ENCODE measurements at places on chromosomes 4 and X.

- DNase-seq = no peak
Measured at GRCh38 chr4:8675383-8675782, 82.8 kb downstream of the CPZ start.

- DNase-seq = no peak
Measured at GRCh38 chr4:165355900-165356300, 22.9 kb upstream of the CPE start.

- no peak for DNase-seq
Measured at GRCh38 chr4:89364541-89364940, 56.9 kb upstream of the GPRIN3 start.

GRCh38 chrX:72060196-72060920 lies 71.4 kb downstream of the RTL5 start:
- no peak for DNase-seq

- DNase-seq = no peak
Measured at GRCh38 chr4:66955784-66956183, 589.5 kb downstream of the CENPC start.

DNA sequence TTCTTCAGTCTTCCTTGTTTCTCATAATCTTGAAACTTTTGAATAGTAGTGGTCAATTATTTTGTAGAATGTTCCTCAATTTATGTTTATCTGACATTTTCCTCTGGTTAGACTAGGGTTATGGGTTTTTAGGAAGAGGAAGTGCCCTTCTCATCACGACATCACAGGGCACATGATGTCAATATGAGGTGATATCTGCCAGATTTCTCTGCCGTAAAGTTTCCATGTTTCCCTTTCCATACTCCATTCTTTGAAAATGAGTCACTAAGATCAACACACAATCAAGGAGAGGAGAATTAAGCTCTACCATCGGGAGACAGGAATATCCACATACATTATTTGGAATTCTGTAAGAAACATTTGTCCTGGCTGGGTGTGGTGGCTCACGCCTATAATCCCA lies 28.4 kb downstream of the RP2 start:
- DNase-seq = peak; percentile 20

DNA sequence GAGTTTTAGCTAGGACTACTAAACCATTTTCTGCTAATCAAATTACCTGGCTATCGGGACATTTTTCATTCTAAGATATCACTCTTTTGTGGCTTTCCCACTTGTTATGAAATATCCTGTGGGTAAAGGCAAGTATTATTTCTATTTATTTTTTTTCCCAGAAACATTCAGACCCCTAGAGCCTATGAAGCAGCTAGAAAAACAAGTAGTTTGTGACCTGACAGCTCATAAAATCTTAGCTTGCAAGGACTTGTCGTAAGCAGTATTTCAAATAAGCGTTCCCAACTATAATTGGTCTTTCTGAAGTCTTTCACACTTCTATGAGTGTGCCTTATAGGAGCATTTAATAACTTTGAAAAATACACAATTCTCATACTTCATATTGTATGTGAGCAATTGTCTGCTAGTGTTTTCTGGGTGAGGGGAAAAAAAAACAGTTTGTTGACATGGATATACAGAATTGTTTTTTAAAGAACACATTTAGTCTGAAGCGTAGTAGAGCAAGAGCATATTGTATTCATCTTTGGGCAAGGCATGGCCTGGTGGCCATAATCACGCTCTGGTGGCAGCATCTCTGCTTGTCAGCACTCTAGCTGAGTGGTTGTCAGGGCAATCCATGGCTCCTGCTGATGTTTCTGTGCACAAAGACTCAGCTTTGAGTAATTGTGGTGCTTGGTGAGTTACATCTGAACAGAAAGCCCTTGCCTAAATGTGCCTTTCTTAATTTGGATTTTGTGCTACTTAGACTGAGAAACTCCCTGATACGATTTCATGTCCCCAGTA lies 2.6 kb downstream of the MCUB start:
- DNase-seq = no peak

DNA sequence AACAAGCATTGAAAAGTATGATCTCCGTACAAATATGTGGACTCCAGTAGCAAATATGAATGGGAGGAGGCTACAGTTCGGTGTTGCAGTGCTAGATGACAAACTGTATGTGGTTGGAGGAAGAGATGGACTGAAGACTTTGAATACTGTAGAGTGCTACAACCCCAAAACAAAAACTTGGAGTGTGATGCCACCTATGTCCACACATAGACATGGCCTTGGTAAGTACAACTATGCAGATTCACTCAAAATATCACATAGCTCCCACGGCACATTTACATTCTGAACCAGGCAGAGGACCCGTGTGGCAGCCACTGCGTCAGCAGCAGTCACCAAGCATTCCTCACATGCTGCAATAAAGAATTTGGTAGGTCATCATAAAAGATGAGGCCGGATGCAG lies 41.3 kb downstream of the KLHL5 start:
- DNase-seq = no peak

GRCh38 chrX:97290199-97290598 lies 406.5 kb downstream of the RPA4 start:
- DNase-seq = no peak

DNA sequence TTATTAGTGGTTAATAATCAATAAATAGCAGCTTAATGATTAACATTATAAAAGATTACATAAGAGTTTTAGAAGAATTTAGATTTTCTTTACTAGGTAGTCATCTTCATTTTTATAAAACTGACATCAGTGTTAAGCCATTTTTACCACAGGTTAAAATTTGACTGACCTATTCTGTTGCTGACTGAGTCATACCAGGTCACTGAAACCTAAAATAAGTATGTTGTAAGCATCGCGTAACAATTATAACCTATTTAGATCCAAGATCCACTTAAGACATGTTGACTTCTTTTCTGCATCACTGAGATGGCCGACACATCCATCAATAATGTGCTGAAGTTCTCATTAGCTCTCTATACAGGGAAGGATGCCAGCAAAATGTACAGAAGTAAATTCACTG lies 36.7 kb downstream of the ARX start:
- no peak for DNase-seq

- DNase-seq = no peak
Measured at GRCh38 chr4:159706704-159707103, 603.8 kb downstream of the RAPGEF2 start.

DNA sequence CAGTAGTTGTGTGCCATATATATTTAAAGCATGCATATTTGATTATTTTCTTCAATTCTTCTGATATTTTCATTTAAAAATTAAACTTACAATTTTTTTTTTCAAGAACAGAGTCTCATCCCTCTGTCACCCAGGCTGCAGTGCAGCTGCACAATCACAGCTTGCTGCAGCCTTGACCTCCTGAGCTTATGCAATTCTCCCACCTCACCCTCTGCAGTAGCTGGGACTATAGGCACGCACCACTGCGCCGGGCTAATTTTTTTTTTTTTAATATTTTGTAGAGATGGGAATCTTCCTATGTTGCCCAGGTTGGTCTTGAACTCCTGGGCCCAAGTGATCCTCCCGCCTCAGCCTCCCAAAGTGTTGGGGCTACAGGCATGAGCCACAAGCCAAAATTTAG lies 5.8 kb upstream of the DCLK2 start:
- no peak for DNase-seq

DNA sequence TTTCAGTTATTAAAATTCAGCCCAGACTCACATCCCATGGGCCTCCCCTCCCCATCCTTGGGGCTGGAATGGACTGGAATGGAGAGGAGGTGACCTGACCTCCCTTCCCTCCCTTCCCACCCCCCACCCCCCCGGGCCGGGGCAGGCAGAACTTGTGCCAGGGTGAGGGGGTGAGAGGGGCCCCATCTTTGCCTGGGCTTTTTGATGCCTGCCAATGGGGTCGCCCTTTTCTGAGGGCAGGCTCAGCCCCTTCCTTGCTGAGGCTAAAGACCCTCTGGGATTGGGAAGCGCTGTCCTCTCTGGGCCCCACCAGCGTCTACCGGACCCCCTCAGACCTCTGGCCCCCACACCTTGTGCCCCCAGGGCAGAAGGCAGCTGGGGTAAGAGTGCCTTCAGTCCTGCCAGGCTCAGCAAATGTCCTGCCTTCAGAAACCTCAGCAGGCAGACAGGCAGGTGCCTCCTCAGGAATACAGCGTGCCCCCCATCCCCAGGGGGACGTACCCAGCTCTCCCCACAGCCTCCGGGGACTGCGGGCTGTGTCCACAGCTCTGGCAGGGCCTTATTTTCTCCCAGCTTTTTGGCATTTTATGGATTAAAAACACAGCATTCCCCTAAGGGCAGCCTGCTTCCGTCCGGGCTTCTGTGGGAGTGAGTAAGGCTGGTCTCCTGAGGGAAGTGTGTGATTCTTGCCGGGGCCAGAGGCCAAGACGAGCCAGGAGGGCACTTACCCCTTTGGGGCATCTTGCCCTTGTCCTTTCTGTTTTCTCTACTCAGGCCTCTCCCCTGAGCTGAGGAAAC lies 12.6 kb upstream of the CCNQ start:
- no peak for DNase-seq

GRCh38 chr4:57071326-57071725 lies 38.9 kb downstream of the IGFBP7 start:
- no peak for DNase-seq
